ENCODE measurements at places on chromosomes 4 and X.

DNA sequence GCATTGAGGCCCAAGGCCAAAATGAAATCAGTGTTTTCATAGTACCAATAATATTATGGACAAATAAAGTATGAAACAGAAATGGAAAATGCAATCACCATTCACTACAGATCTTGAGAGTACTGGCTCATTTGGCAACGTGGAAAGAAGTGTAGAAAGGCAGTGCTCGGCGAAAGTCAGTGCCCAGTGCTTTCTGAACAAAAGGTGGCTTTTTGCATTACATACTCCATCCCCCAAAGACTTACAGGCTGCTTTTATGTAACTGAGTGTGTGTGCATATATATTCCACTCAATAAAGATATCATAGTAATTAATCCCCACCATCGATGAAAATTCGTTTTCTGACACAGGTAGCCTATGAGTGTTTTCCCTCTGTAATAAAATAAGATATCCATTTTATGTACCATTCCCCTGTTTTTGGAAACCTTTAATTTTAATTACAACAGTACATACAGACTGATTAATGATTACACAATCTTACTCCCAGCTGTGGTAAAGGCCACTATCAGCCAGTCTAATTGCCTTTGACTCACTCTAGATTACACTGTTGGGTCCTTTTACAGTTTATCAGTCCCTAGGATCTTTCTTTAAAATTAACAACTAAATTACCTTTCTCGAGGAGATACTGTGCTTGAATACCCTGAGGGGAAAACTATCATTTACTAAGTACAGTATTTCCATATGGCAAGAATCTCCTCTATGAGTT lies 65.9 kb downstream of the MAD2L1 start:
- DNase-seq, result no peak

- DNase-seq, result no peak
These were observed 146.4 kb upstream of the MAMLD1 start for GRCh38 chrX:150216716-150217115.

- DNase-seq, result no peak
These were observed 149.6 kb upstream of the FAM9B start for GRCh38 chrX:9183481-9183880.

DNA sequence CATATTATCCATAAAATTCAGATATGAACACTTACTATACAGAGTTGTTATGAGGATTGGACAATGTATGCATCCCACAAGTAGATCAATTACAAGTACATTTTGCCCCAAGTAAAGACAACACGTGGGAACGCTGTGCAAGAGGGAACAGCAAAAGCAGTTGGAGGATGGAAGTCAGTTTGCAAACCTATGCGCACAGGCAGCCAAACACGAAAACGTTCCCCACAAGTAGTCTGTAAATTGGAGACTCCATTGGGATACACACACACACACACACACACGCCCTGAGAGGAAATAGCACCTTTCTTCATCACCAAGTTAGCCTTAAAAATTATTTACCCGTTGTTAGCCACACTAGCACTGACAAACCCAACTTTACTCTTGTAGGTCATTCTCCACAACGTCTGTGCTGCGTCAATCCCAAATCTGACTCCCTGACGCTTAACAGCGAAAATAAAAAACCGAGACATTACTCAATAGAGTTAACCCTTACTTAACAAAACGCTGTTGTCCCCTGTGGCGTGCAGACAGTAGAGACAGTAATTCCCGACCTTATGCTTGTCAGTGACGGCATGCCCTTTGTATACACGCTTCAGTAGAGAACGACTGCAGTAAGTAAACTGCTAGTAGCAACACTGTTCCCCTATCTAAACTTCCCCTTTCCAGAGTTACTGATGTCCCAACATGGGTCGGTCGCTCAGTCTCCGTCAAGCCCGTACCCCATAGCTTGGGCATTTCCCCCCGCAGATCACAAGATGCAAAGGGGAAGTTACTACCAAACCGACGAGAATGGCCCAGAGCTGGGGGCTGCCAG lies 730 bp downstream of the MANBA start:
- no peak for DNase-seq

DNA sequence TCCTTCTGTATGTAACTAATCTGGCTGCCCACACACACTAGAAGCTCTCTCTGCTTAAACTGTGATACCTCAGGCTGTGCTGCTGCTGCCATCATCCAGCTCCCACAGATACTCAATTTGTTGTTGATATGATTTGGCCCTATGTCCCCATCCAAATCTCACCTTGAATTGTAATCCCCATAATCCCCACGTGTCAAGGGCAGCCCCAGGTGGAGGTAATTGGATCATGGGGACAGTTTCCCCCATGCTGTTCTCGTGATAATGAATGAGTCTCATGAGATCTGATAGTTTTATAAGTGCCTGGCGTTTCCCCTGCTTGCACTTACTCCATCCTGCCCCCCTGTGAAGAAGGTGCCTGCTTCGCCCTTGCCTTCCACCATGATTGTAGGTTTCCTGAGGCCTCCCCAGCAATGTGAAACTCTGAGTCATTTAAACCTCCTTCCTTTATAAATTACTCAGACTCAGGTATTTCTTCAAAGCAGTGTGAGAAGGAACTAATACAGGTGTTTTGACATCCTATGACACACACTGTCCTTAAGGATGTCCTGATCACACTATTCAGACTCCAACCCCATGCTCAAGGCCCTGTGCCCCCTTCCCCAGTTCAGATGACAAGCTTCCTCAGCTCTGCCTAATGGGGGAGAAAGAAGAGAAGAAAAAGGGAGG lies 2.9 kb upstream of the ATOH1 start:
- DNase-seq, result no peak

DNA sequence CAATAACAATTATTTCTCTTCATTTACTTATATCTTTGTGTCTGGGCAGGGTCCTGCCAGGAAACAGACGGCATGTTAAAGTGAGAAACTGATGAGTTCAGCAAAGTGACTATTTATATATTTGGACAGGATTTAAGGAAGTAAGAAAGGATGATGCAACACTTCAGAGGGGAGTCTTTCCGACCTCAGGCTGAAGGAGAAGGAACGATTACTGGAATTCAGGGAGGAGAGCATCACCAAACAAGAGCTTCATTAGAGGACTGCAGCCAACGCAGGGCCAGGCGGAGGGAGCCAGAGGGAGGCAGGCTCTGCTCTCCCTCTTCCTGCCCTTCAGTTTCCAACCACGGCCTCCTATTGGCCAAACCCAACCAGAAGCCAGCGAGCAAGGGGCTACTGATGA lies 1.5 kb upstream of the TLR7 start:
- no peak for DNase-seq

GRCh38 chr4:168674866-168675265 lies 178.0 kb downstream of the PALLD start:
- DNase-seq, result no peak

GRCh38 chr4:186144198-186144945 lies 39.9 kb downstream of the FAM149A start:
- DNase-seq, result peak; percentile 80

DNA sequence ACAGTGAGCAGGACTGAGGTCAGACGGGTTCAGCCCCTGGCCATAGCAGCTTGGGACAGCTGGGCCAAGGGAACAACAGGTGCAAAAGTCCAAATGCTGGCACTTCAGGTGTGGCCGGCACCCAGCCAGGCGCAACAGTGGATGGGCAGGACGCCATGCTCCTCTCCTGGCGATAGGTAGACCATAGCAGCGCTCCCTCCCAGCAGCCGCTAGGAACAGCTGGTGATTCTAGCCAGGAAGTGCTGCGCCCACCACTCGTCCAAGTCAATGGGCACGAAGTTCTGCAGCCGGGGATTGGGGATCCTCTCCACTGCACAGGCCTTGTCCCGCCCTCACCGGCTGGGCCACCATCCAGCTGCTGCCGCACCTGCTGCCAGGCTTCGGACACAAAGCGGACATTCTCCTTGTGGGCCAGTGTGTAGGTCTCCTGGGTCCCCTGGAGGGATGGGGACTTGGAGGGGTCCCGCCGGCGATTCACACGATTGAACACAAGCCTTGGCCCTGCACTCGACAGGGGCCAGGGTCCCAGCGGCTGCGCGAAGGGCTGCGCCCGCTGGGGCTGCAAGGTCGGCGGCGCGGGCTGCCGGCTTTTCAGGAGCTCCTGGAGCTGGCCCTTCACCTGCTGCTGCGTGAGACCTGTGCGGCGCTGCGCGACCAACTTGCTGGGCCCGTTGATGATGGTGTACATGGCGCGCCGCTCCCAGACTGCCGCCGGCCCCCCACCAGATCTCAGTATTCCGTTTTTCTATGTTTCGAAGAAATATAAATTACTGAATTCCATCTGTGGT lies 227.5 kb upstream of the STK26 start:
- DNase-seq, result no peak

- no peak for DNase-seq
These were observed 73.2 kb upstream of the AMOT start for GRCh38 chrX:112913807-112914206.

DNA sequence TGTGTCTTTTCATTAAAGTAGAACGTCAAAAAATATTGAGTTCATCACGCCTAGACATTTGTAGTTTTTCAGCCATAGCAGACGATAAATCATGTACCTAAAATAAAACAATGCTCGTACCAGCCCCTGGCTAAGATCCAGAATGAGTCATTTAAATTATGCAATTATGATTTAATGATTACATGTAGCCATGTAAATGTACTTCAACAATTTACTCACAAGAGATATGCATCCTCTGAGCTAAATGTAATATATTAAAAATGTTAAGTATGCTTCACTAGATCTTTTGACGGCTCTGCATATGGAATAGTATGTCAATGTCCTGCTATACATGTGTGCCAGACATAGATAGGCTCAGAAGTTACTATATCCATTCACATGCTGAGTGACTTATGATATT lies 1077.8 kb downstream of the ARAP2 start:
- no peak for DNase-seq

All from Right ventricle myocardium superior (tissue), 1 donor.